ENCODE measurements at places on chromosomes 5 and 9.

DNA sequence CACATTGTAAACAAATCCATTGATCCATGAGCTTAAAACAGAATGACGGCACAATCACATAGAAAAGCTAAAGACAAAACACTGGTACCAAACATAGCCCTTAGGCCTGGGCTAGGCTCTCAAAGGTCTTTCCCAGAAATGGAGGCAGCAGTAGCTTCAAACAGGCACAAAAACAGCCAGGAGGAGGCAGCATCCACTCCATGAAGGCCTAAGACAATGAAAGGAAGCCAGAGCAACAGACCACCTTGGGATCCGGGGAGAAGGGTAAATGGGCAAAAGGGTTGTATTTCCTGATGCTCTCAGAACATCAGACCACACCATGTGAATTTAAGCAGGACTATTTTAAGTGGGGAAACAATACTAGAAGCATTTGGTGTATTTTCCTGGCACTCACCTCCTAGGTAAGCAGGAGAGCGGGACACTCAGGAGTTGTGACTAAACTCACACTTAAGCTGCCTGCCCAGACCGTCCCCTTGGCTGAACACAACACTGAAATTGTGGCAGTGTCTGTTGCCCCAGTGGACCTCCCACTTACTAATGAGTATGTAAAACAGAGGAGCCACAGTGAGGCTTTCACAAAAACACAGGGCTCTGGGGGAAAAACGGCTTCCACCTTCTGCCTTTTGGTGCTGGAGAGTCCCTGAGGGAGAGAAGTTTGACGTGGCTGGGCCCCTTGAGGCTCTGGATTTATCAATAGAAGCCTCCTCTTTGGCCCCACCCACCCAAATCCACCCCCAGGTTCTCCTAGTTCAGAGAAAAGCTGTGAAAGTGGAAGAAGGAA, 11.9 kb downstream of the GNPDA1 start:
- DNase-seq: no peak

GRCh38 chr5:4028384-4028783, 432.8 kb downstream of the IRX1 start:
- no peak for DNase-seq

DNA sequence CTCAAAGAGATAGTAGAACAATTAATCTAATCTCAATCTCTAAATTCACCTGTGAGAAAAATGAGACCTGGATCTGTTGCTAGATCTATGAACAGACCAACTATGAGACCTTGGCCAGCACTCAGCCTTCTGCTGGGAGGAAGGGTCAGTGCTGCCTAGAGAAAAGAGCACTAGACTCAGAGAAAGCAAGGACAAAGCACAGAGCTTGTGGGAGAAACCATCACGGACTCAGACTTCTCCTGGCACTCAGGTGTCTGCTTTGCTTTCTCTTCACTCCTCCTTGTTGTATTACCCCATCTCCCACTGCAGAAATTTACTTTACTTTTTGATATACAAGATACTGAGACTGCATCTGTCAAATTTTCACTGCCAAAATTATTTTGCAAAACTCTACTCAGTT, 890.0 kb upstream of the NUDT12 start:
- no peak for DNase-seq

DNA sequence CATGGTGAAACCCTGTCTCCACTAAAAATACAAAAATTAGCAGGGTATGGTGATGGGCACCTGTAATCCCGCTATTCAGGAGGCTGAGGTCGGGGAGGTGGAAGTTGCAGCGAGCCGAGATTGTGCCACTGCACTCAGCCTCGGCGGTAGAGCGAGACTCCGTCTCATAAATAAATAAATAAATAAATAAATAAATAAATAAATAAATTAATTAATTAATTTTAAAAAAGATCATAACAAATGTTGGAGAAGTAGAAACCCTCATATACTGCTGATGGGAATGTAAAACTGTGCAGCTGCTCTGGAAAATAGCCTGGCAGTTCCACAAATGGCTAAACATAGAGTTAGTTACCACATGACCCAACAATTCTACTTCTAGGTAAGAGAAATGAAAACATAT, 39.3 kb downstream of the EPB41L4B start:
- no peak for DNase-seq

DNA sequence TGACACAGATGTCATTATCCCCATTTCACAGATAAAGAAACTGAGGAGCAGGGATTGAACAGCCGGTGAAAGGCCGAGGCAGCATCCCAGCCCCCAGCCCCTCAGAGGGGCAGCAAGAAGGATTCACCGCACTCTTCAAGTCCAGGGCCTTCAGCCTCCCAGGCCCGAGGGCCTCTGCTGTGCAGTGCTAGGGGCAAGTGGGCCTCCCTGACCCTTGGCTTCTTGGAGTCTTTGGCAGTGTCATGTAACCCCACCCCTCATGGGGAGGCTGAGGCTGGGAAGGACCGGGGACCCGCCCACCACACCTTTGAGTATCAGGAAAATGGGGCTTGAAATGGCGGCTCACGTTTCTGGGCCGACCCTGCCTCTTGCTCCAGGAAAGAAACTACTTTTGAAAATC, 28.7 kb upstream of the RXRA start:
- no peak for DNase-seq

DNA sequence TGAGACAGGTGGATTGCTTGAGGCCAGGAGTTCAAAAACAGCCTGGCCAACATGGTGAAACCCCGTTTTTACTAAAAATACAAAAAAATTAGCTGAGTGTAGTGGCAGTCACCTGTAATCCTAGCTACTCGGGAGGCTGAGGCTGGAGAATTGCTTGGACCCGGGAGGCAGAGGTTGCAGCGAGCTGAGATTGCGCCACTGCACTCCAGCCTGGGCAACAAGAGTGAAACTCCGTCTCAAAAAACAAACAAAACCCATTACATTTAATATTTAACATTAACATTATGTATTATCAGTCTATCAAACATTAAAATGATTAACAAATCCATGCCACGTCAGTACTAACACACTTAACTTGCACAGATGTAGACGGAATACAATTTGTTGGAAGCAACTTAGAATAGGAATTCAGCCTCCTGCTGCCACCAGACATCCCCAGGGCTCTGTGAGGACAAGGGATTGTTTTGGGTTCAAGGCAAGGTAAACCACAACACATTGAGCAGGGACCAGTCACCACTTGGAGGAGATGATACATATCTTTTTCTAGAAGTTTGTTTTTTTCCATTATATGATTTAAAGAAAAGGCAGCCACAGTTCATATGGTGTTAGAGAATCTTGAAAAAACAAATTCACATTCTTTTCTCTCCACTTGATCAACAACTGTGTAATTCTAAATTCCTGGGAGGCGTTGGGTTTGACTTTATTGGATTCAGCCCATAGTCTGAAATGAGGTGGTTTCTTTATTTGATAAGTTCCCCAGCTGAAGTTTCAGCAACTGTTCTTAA, 104.1 kb upstream of the BASP1 start:
- DNase-seq: no peak

- DNase-seq: no peak
Observed at GRCh38 chr9:29514336-29514735, 1941.1 kb upstream of the C9orf72 start.

DNA sequence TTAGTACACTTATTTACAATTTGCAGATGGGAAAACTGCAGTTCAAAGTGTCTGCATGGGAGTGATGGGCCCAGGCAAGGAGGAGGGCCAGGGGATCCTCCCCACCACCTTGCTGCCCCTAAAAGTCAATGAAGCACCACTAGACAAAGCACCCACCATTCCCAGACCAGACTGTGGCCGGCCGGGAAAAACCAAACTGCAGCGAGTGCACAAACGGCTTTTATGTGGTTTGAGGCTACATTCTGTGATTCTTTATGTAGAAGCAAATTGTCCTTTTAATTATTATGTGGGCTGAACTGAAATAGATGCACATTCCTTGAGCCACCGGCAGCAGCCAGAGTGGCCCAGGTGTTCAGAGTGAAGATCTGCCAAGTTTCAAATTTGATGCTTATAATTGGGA, 585.3 kb upstream of the KLF4 start:
- no peak for DNase-seq

DNA sequence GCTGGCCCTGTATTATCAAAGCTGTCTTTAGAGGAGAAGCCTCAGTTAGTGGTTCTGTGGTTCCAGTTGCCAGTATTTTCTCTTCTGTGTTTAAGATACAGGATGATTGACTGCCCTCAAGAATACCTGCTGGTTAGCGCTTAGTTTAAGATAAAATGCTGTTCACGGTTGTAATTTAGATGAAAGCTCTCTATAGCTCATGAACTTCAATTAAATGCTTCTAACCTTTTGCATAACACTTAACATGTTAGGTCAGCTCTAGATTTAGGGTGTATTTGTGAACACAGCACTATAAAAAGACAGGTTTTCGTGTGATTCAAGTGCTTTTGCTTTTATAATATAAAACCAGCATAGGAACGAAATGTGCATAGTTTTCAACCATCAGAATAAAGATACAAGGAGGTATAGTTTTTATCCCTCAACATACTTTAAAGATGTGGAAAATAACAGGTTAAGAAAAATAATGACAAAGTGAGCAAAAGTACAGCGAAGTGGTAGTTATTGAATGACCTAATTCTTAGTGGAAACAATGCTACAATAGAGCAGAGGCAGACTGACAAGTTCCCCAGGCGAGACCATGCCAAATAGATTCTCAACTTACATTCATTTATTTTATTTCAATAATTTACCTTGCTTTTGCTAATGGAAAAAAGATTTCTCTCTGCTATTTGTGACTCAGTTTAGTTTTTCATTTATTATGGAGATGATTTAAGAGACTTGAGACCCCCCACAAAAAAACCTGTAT, 602.6 kb upstream of the DMAC1 start:
- DNase-seq: peak; percentile 90

- no peak for DNase-seq
Observed at GRCh38 chr5:31886206-31886605, 247.3 kb downstream of the PDZD2 start.

GRCh38 chr5:140261403-140262171, 41.3 kb downstream of the PFDN1 start:
- no peak for DNase-seq

DNA sequence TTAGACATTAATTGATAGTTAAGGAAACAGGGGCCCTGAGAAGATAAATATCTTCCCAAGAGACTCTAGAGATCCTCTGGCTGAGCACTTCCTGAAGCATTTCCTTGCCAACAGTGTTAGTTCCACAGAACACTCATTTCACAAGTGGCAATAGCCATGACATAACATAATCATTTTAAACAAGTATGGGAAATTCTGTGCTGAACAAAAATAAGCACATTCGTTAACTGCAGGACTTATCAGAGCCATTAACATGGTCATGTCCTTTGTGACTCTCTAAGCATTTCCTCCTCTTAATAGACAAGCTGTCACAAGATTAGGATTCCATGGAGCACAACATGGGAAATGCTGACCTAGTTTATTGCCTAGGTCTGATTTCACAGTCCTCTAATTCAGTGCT, 184.9 kb downstream of the SNX18 start:
- DNase-seq: no peak

DNA sequence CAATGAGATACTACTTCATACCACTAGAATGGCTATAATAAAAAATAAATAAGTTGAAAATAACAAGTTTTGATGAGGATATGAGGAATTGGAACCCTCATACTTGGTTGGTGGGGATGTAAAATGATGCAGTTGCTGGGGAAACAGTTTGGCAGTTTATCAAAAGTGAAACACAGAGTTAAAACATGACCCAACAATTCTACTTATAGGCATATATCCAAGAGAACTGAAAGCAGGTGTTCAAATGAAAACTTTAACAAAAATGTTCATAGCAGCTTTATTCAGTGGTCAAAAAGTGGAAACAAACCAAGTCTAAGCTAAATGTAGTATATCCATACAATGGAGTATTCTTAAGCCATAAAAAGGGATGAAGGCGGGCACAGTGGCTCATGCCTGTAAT, 13.1 kb upstream of the LHFPL2 start:
- DNase-seq: no peak

DNA sequence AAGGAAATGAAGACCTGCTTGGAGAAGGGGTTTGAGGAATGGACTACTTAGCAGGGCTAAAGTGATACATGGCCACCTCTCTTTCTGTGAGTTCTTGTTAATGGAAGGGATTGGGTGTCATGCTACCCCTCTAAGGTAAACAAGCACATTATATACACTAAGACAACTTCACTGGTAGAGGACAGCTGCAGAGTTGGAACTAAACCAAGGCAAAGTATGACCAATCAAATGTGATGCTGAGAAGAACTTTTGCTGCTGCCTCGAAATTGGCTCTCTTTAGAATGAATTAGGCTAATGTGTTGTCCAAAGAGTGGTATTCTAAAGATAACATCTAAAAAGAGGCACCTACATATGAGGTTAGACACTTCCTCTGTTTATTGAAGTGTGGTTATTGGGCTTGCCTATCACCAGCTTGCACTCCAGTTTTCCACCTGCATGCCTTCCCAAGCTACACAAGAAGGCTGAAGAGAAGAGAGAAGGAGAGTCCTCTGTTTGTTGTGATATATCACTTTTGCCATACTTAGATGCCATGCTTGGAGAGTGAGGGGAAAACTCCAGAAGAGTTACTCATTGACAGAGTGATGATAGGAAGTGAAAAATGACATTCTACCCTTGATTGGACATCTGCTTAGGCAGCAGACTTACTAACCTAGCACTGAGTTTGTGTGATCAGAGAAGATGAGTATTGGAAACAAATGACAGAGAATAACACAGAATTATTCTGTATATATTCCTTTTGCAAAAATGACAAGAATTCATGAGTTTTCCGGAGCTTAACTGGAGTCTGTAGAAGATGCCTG, 536.1 kb downstream of the ZNF608 start:
- DNase-seq: no peak

GRCh38 chr9:17315341-17315740, 180.5 kb downstream of the CNTLN start:
- no peak for DNase-seq

- no peak for DNase-seq
Observed at GRCh38 chr9:21883642-21884041, 81.2 kb downstream of the MTAP start.

DNA sequence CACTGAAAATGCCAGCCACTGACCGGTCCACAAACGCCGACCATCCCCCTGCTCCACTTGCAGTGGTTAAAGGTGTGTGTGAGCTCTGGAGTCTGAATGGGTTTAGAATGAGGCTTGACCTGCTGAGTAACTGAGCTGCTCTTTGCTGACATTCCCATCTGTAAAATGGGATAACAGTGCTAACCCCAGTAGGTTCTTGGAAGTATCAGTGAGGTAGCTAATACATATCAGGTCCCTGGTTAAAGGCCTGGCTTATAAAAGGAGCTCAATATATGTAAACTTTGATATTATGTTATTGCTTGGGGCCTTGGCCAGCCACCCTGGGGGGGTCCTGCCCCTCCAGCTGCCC, 31.1 kb upstream of the DAB2IP start:
- no peak for DNase-seq

GRCh38 chr5:3362606-3362910, 233.1 kb upstream of the IRX1 start:
- DNase-seq: no peak

DNA sequence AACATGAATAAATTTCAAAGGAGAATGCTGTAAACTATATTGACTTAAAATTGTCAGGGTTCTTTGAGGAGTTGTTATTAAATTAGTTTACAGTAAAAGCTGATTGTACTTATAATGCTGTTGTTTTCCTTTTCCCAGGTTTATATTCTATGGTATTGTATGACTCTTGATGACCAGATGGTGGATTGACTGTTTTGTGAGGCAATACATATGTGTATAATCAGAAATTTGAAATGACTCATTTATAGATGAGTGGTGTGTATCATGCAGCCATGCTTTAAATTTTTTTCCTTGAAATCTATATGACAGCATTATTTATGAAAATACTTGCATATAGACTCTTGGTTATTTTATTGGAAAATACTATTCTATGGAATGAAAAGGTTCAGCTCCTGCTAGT, 195.3 kb downstream of the CNTLN start:
- DNase-seq: no peak

All from NCI-H187 treated with DMSO at 0.1 percent for 48 hours (cell line).